AG04449 (cell line): ENCODE measurements at places on chromosomes 12 and 14.

- no peak for DNase-seq
Measured at GRCh38 chr14:75430116-75430515, 2.3 kb downstream of the JDP2 start.

- DNase-seq: no peak
Measured at GRCh38 chr14:62301080-62301479, 538.9 kb downstream of the SNAPC1 start.

DNA sequence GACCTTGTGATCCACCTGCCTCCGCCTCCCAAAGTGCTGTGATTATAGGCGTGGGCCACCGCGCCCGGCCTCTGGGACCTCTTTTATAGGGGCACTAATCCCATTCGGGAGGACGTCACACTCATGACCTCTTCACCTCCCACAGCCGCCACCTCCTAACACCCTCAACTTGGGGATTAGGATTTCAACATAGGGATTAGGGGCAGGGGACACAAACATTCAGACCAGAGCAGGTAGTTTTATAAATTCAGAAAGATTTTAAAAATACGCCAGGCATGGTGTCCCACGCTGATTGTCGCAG is 49.4 kb downstream of the TPCN1 start:
- DNase-seq: no peak

- no peak for DNase-seq
Measured at GRCh38 chr14:91119556-91120311, 5.9 kb downstream of the DGLUCY start.

DNA sequence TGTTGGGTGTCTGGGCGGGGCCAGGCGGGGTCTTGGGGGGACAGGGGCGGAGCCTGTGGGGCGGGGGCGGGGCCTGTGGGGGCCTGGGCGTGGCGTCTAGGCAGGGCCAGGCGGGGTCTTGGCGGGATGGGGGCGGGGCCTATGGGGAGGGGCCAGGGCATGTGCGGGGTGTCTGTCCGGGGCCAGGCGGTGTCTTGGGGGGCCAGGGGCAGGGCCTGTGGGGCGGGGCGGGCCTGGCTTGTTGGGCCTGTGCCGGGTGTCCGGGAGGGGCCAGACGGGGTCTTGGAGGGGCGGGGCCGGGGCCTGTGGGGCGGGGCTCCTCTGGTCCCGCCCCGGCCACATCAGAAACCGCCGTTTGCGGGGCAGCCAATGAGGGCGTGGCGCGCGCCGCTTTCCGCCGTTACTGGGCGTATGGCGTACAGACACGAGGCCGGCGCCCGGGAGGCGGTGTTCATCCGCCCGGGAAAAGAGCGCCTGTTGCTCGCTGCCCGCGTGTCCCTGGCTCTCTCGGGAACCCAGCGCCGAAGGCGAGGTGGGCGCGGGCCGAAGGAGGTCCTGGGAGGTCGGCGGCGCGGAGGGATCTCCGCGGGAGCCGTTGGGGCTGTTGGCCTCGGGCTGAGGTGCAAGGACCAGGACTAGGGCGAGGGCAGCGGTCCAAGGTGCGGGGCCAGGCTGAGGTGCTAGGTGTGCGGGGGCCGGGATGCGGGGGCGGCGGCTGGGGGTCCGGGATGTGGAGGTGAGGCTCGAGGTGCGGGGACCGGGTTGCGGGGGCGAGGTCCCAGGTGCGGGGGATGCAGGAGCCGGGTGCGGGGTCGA is at the start of gene PIWIL1:
Gene PIWIL1, plus strand, starts transcription at position 400 of the 816 bp plus-strand sequence. CDS start 4,705 bp downstream, outside the sequence.
- no peak for DNase-seq

GRCh38 chr12:9587987-9588600 is 19.6 kb downstream of the KLRB1 start:
- DNase-seq: no peak

GRCh38 chr12:39443929-39444209 is 949 bp upstream of the KIF21A start:
- no peak for DNase-seq

DNA sequence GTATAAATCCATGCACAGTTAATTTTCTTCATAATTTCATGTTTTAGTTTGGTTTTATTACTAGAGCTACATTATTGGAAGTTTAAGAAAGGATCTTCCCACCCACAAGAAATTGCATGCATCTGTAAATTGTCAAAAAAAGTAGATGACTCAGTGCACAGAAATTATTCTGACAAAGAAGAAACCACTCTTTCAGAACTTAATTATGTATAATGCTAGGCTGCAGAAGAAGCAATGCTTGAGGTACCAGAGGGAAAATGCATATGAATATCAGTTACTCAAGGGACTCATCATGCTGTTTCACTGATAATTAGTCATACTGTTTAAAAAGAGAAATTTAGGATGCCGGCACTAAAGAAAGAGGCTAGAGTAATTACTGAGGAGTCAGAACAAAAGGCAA is 147.0 kb downstream of the SLC16A7 start:
- peak; percentile 50 for DNase-seq

- DNase-seq: no peak
Measured at GRCh38 chr14:67820428-67820971, 921 bp downstream of the RAD51B start.
